Osteocyte (in vitro differentiated cells): ENCODE measurements at places on chromosomes 5 and 9. TPM values are rescaled to one million over a fixed set of nuclear protein-coding genes. Genes with fewer than 3 reads are reported as not detected.

- DNase-seq, result no peak
These were observed 76.9 kb downstream of the LHX2 start for GRCh38 chr9:124088476-124088837.

DNA sequence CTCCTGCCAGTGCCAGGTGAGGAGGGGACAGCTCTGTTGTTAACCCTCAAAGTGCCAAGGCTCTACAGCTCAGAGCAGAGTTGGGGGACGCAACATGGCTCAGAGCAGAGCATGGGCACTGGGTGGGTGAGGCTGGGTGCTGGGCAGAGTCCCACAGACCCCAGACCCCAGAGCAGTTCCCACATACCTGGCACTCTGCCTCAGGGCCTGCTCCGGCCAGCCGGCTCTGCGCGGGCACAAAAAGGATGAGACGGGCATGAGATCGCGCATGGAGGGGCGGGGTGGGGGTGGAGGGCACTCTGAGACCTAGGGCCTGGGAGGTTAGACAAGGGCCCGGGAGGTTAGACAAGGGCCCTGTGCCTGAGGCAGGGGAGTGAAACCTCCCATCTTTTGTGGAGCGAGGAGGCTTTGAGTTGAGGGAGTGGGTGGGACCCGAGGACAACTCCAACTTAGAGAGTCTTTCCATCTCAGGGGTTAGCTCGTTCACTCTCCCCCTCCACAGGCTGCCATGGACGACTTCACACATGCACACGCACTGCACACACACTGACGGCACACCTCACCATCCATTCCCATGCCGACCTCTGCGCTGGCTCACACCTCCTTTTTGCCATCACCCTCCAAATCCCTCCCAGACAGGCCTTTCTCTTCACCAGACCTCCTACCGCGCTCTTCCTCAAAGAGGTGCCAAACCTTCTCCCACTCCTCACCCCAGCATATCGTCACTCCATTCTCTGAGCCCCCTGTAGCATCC, 22.0 kb downstream of the PCDH1 start:
- no peak for DNase-seq

PHF24 gene
- not detected in 2 replicates for total RNA-seq

NHP2 gene
- total RNA-seq, result 91.0 and 94.2 TPM in 2 replicates

SPATA31D4 gene
- not detected in 2 replicates for total RNA-seq

- no peak for DNase-seq
These were observed 4.8 kb downstream of the FAM78A start for GRCh38 chr9:131271506-131271931.

GRCh38 chr9:80691229-80691628, 998.1 kb downstream of the TLE1 start:
- no peak for DNase-seq

BARHL1 gene
- total RNA-seq, result not detected in 2 replicates

LRRC19 gene
- total RNA-seq, result not detected in 2 replicates

DRD1 gene
- not detected in 2 replicates for total RNA-seq

ARRDC3 gene
- 57.7 and 90.8 TPM in 2 replicates for total RNA-seq

DNA sequence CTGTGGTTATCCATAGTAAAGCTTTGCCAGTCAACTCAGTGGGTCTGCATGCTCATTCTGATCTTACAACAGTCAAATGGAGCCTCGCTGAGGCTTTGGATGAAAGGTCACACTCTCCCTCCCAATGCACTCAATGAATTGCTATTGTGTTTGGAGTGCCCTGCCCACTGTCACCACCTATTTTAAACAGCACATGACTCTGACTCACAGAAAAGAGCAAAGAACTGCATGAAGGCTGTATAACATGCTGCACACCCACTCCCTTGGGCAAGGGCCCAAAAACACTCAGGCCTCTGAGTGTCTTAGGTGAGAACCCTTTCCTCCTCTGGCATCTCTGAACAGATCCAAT, 118.7 kb upstream of the CCDC112 start:
- no peak for DNase-seq

BTNL8 gene
- not detected in 2 replicates for total RNA-seq

GRCh38 chr5:123088031-123088805, 823 bp upstream of the PRDM6 start:
- no peak for DNase-seq

DNA sequence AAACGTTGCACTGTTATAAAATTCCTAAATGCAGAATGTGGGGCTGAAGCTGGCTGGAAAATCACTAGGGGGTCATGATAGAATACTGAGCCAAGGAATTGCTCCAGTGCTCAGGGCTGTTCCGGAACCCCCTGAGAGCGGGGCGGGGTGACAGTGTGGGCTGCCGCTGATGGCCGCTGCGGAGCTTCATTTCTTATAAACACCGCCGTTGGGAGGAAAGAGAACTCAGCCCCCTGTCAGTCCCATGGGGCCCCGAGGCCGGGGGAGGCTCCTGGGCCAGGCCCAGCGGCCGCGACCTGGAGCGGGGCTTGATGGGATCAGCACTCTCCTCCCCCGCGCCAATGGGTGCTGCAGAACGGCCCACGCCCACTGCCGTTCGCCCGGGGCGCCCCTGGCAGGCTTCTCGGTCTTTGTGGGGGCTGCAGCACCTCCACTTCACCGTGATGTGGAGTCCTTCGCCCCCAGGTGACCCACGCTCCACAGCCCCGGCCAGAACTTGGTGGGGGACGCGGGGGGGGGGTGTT, 5.2 kb upstream of the IRF1 start:
- DNase-seq, result peak; percentile 95

GTF3C5 gene
- total RNA-seq, result 60.7 and 65.1 TPM in 2 replicates

- DNase-seq, result no peak
These were observed 16.0 kb upstream of the PUM3 start for GRCh38 chr9:2859776-2860379.

- no peak for DNase-seq
These were observed 10.4 kb downstream of the TRIM14 start for GRCh38 chr9:98108531-98109031.

MED7 gene
- 9.2 and 9.3 TPM in 2 replicates for total RNA-seq

- no peak for DNase-seq
These were observed 74.7 kb downstream of the LNPEP start for GRCh38 chr5:97010606-97011005.

- DNase-seq, result no peak
These were observed 163.4 kb upstream of the PUM3 start for GRCh38 chr9:3007326-3007725.

DNA sequence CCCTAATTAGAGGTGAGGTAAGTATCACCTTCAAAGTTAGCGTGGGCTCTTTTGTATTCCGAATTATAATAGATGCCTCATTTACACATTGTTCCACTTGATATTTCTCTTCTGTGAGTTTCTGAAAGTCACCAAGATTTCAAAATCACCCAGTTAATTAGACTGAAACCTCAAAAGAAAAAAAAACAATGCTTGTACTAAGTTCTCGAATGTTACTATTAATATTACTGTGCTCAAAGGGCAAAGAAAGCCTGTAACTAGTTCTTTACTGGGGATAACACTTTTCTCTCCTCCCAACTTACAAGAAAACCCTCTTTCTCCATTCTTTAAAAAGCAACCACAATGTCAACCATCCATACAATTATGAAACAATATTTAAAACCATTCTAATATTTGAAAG, 98.5 kb downstream of the STRBP start:
- no peak for DNase-seq

DNA sequence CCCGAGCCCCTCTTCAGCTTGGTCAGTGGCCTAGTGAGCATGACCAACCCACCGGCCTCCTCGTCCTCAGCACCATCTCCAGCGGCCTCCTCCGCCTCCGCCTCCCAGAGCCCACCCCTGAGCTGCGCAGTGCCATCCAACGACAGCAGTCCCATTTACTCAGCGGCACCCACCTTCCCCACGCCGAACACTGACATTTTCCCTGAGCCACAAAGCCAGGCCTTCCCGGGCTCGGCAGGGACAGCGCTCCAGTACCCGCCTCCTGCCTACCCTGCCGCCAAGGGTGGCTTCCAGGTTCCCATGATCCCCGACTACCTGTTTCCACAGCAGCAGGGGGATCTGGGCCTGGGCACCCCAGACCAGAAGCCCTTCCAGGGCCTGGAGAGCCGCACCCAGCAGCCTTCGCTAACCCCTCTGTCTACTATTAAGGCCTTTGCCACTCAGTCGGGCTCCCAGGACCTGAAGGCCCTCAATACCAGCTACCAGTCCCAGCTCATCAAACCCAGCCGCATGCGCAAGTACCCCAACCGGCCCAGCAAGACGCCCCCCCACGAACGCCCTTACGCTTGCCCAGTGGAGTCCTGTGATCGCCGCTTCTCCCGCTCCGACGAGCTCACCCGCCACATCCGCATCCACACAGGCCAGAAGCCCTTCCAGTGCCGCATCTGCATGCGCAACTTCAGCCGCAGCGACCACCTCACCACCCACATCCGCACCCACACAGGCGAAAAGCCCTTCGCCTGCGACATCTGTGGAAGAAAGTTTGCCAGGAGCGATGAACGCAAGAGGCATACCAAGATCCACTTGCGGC, 1.8 kb downstream of the EGR1 start:
- no peak for DNase-seq

DNA sequence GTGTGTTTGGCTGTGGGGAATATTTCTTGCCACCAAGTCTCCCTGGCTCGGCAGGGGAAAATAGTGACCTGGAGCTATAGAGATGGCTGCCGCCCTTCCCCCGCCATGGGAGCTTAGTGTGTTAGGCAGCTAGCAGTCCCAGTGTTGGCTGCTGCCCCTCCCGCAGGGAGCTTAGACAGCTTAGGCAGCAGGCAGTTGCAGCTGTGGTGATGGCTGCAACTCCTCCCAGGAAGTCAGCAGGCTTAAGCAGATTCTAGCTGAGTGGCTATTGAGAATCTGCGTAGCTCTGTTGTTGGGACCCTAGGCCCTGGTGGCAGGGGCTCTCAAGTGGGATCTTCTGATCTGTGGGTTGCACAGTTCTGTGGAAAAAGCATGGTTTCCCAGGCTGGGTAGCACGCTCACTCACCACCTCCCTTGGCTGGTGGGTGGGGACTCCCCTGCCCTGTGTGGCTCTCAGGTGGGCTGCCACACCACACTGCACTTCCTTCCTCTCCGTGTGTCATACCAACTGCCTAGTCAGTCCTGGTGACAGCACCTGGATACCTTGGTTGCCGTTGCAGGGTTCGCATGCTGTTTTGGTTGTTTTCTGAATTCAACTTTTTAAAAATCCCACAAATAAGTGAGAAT, 9.3 kb downstream of the OR1N2 start:
- DNase-seq, result no peak

DNA sequence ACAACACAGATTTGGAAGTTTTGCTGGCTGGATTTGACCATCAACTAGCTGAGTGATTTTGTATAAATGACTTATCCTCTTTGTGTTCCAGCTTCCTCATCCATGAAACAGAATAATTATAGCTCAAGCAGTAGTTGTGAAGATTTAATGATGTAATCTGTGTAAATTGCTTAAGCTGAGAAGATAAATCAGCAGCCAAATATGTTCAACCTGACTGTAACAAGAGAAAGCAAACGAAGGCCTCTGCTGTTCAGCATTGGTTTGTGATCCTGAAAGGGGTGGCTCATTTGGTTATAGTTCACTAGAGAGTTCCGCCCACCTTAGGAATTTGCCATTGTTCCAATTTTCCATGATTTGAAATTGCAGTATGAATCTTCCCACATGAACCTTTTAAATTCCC, 75.7 kb upstream of the CCDC112 start:
- DNase-seq, result no peak

MPDZ gene
- 51.9 and 56.1 TPM in 2 replicates for total RNA-seq

DNA sequence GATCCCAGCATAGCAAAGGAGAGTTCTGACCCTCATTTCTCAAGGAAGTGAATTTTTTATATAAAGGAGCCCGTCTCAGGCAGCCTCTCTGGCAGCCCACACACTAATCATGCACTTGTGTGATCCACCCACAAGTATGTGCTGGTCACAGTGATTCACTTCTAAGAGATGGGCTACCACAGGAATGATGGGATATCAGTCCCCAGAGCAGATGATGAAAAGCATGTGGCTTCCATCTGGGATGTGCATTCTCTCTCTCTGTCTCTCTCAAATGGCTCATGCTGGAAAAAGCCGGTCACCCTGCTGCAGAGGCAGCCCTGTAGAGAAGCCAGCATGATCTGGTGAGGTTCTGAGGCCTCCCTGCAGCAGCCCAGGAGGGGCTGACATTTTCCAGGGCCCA, 74.2 kb upstream of the ADCY2 start:
- DNase-seq, result no peak

DNA sequence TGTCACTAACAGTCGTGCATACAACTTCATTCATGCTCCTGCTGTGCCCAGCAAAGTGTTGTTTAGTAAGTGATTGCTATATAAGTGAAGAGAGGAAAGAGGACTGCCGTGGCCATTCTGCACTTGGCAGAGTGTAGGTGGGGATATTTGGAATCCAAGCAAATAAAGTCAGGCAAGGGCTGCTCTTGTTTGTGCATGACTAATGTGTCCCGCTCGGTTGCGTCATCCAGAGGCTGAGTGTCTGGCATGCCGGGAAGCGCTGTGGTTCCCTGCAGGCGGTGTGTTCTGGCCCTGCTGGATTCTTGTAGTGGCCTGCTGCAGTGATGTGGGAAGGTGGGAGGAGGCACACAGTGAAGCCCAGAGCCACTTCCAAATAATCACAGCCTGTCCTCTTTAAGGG, 136.9 kb upstream of the ANKH start:
- peak; percentile 93 for DNase-seq

ELL2 gene
- 50.7 and 50.8 TPM in 2 replicates for total RNA-seq

CD274 gene
- total RNA-seq, result 0.31 and 0.43 TPM in 2 replicates

DNA sequence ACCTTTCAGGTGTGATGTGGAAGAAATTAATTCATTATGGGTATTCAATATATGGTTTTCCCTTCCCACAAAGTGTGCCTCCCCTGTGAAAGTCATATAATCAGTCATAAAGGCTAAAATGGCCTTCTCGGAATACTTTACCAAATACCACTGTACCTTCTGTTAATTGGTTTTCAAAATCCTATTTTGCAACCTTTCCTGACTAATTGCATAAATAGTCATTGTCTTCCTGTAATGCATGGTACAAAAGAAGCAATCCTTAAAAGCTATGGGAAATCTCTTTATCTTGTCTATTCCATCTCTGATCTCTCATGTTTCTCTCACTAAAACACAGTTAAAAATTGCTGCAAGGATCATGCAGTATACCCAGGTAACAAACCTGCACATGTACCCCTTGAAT, 44.3 kb upstream of the UGCG start:
- no peak for DNase-seq

DNA sequence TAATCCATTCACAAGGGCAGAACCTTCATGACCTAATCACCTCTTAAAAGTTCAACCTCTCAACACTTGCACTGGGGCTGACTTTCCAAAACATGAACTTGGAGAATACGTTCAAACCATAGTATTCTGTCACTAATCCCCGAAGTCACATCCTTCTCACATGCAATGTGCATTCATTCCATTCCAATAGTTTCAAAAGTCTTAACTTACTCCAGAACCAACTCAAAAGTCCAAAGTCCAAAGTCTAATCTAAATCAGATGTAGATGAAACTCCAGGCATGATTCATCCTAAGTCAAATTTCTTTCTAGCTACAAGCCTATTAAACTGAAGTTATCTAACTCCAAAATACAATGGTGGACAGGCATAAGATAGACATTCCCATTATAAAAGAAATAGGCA, 21.7 kb upstream of the ADAMTSL1 start:
- no peak for DNase-seq

GARIN3 gene
- not detected in 2 replicates for total RNA-seq
